ENCODE measurements at places on chromosomes 11 and 22.

- peaks cover 22% of the 10 kb centered on the region for H3K36me3 ChIP-seq
- no peaks in the 10 kb centered on the region for H3K27me3 ChIP-seq
- peak overlapping the region; percentile 81 for H3K27ac ChIP-seq
These were observed 3.2 kb downstream of the TBC1D10C start for GRCh38 chr11:67406969-67407687.

DNA sequence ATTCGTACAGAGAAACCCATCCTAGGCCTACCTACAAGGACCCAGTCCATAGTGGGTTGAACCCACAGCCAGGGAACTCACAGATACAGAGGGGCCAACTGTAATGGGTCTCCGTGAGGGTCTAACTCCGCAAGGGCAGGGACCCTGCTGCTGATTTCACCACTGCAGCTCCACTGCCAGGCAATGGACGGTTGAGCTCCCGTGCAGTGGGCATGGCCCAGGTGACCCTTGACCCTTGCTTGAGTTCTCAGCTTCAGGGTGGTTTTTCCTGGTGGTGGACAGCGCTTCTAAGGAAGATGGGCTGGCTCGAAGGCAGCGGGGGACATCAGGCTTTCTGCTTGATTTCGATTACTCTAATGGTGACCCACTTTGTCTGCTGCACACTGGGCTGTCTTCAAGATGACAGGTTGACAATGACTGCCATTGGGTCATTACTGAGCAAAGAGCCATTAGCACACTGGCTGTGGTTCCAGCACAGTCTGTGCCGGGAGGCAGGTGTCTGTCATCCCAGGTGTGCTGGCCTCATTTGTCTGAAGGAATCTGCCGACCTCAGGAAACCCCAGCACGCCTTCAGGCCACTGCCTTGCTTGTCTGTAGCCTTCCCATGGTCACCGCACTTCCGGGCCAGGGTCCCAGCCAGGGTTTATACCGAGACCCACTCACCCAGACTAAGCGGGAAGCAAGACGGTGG is 3.7 kb upstream of the GAL start:
- no peak overlapping the region for H3K4me3 ChIP-seq
- no peak overlapping the region for H3K27ac ChIP-seq
- no peaks in the 10 kb centered on the region for H3K4me1 ChIP-seq
- no peak for DNase-seq
- H3K27me3 ChIP-seq = peaks cover 23% of the 10 kb centered on the region

GRCh38 chr11:103648054-103648453 is 388.4 kb upstream of the DDI1 start:
- no peaks in the 10 kb centered on the region for H3K27me3 ChIP-seq
- H3K27ac ChIP-seq = no peak overlapping the region

DNA sequence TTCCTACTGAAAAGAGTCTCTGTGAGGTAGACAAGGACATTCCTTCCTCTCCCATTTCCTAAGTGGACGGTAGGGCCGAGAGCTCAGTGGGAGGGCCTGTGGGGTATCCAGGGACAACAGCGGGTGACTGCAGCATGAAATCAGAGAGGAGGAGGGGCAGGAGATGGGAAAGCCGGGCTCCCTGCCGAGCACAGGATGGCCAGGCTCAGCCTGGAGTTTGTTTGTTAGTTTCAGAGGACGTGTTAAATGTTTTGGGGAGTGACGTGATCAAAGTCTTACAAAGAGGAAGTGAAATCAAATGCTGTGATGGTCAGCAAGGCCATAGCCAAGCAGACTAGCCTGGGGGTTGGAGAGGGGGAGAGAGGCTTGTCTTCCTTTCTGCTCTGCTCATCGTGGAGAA is 152.7 kb downstream of the ADAMTS15 start:
- H3K36me3 ChIP-seq = no peaks in the 10 kb centered on the region
- no peaks in the 10 kb centered on the region for H3K27me3 ChIP-seq
- no peak overlapping the region for H3K4me3 ChIP-seq
- H3K4me1 ChIP-seq = no peaks in the 10 kb centered on the region
- H3K27ac ChIP-seq = no peak overlapping the region

- no peaks in the 10 kb centered on the region for H3K36me3 ChIP-seq
- DNase-seq = no peak
- no peaks in the 10 kb centered on the region for H3K4me1 ChIP-seq
- no peaks in the 10 kb centered on the region for H3K27me3 ChIP-seq
- H3K27ac ChIP-seq = no peak overlapping the region
These were observed 393.5 kb downstream of the BUD13 start for GRCh38 chr11:116379185-116379828.

GRCh38 chr11:45543808-45544422 is 121.5 kb downstream of the CHST1 start:
- DNase-seq = no peak
- H3K4me3 ChIP-seq = no peak overlapping the region
- no peak overlapping the region for H3K27ac ChIP-seq
- H3K4me1 ChIP-seq = no peaks in the 10 kb centered on the region
- H3K36me3 ChIP-seq = no peaks in the 10 kb centered on the region

DNA sequence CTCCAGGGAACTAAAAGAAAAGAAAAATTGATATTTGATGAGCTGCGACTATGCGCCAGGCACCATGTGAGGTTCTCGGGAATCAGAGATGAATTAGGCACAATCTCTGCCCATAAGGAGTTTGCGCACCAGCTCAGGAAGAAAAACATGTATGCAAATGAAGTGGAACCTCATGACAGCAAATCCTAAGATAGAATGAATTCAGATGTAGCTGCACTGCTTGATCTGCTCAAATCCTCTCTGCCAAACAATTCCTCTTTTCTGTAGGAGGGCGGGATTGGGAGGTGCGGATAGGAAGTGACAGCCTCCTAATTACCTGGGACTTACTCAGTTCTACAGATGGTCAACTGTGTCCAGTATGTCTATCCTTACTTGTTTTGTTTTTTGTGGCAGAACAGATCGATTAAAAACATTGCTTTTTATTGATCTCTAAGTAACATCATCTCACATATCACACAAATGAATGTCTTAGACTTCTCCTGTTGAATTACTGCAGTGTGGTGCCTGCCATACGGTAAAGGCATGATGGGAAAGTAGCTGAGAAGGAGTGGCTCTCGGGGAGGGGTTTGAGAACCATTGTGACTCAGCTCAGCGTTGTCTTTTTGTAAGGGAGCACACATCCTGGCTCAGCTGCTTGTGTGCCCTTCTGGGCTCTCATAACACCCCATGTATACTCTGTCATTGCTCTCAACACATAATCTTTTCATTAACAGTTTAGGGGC is 13.9 kb downstream of the CRTAM start:
- H3K27me3 ChIP-seq = no peaks in the 10 kb centered on the region
- DNase-seq = no peak
- no peaks in the 10 kb centered on the region for H3K36me3 ChIP-seq
- peaks cover 25% of the 10 kb centered on the region for H3K4me1 ChIP-seq
- H3K27ac ChIP-seq = no peak overlapping the region

DNA sequence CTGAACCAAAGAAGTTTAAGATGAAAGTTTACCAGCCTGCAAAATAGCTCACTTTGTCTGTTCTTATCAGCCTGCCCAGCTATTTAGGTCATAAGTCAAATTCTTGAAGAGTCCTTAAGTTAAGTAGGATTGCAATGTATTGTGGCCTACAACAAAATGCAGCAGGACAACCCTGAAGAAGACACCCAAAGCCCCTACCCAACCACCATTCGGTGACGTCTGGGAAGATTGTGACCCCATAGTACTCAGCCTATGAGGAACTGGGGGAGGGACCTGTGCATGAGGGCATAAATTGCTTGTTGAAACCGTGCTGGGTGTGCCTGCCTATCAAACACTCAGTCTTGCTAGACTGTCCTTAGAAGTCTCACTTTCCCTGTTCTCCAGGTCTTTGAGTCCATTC is 50.5 kb upstream of the FDX1 start:
- H3K27ac ChIP-seq = no peak overlapping the region
- no peak for DNase-seq
- H3K4me1 ChIP-seq = peaks cover 11% of the 10 kb centered on the region
- H3K4me3 ChIP-seq = no peak overlapping the region
- H3K27me3 ChIP-seq = no peaks in the 10 kb centered on the region

DNA sequence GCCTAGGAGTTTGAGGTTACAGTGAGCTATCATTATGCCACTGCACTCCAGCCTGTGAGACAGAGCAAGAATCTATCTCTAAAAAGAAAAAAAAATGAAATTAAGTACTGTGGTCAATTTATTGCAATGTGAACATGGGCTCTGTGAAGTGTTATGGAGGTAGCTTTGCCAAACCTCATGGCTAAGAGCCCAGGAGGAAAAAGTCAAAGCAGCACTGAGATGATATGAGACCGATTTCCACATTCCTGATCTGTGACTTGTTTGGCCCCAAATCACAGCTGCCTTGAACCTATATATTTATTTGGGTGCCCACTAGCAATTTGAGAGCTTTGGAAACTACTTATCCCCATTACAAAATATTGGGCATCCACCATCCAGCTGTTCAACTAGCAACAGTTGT is 29.8 kb upstream of the TMEM135 start:
- no peak overlapping the region for H3K4me3 ChIP-seq
- no peaks in the 10 kb centered on the region for H3K27me3 ChIP-seq
- H3K4me1 ChIP-seq = no peaks in the 10 kb centered on the region
- no peak for DNase-seq
- H3K27ac ChIP-seq = no peak overlapping the region

GRCh38 chr11:45428116-45428515 is 142.0 kb upstream of the SYT13 start:
- no peak overlapping the region for H3K27ac ChIP-seq
- no peak overlapping the region for H3K4me3 ChIP-seq
- H3K4me1 ChIP-seq = no peaks in the 10 kb centered on the region
- H3K27me3 ChIP-seq = no peaks in the 10 kb centered on the region

- no peaks in the 10 kb centered on the region for H3K4me1 ChIP-seq
- DNase-seq = no peak
- no peaks in the 10 kb centered on the region for H3K36me3 ChIP-seq
These were observed 718.8 kb downstream of the CNTN5 start for GRCh38 chr11:99739464-99740089.

- peaks cover 43% of the 10 kb centered on the region for H3K4me1 ChIP-seq
- peak; percentile 20 for DNase-seq
- no peaks in the 10 kb centered on the region for H3K27me3 ChIP-seq
- H3K4me3 ChIP-seq = peak overlapping the region; percentile 91
- H3K27ac ChIP-seq = peak overlapping the region; percentile 79
These were observed 499 bp downstream of the ATL3 start for GRCh38 chr11:63670433-63671321.

DNA sequence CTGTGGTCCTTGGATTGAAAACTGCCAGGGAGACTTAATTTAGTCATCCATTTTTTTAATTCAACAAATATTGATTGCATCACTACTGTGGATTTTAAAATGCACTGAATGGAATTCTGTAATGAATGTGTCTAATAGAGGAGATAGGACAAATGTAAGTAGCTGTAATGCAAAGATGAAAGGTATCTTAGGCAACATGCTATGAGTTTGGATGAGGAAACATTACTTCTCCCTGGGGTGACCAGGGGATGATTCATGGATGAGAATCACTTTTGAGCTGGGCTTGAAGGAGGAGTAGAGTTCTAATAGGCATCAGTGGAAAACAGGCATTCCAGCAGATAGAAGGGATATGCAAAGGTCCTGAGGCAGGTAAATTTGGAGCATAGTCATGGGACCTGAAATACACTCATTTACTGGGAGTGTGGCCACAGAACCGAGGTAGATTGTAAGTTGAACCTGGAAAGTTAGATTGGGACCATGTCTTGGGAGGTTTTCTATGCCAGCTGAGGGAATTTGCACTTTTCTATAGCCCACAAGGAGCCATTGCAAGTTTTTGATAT is 43.4 kb downstream of the PKNOX2 start:
- no peaks in the 10 kb centered on the region for H3K4me1 ChIP-seq
- H3K4me3 ChIP-seq = no peak overlapping the region
- no peak for DNase-seq
- no peaks in the 10 kb centered on the region for H3K36me3 ChIP-seq
- no peaks in the 10 kb centered on the region for H3K27me3 ChIP-seq

DNA sequence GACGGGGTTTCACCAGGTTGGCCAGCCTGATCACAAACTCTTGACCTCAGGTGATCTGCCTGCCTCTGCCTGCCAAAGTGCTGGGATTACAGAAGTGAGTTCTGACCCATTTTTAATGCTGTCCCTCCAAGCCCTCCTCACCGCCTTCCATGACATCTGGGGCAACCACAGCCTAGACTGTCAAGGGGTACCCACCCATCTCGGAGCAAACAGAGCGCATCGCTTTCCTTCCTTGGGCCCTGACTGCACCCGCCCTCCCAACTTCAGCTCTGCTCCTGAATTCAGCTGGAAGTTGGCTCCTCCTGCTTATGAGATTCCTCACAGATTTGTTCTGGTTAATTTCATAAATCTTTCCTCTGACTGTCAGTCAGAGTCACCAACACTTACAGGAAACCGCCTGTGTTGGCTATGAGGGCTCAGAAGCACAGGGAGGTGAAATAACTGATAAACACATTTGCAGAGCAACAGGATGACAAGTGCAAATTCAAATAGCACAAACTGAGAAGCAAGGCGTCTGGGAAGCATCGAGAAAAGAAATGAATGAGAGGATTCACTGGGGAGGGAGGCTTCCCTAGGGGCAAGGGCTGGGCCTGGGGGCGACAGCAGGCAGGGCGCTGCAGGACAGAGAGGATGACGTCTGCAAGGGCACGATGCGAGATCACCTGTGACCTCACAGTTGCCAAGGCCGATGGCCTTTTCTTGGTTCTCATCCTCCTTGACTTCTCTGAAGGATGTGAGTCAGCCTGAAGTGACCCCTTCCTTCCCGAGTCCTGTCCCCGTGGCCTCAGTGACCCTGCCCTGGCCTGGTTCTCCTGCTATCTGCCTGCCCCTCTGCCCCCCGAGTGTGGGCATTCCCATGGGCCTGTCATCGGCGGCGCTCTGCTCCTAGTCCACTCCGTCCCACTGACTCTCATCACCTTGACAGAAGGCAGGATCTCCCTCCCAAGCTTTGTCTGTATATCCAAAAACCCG is 6.1 kb downstream of the IFT27 start:
- H3K4me1 ChIP-seq = peaks cover 2% of the 10 kb centered on the region
- no peaks in the 10 kb centered on the region for H3K36me3 ChIP-seq
- H3K27ac ChIP-seq = no peak overlapping the region
- no peak for DNase-seq

GRCh38 chr11:120546312-120547205 is 35.0 kb downstream of the GRIK4 start:
- no peaks in the 10 kb centered on the region for H3K4me1 ChIP-seq
- no peaks in the 10 kb centered on the region for H3K36me3 ChIP-seq
- no peak overlapping the region for H3K27ac ChIP-seq
- DNase-seq = no peak

DNA sequence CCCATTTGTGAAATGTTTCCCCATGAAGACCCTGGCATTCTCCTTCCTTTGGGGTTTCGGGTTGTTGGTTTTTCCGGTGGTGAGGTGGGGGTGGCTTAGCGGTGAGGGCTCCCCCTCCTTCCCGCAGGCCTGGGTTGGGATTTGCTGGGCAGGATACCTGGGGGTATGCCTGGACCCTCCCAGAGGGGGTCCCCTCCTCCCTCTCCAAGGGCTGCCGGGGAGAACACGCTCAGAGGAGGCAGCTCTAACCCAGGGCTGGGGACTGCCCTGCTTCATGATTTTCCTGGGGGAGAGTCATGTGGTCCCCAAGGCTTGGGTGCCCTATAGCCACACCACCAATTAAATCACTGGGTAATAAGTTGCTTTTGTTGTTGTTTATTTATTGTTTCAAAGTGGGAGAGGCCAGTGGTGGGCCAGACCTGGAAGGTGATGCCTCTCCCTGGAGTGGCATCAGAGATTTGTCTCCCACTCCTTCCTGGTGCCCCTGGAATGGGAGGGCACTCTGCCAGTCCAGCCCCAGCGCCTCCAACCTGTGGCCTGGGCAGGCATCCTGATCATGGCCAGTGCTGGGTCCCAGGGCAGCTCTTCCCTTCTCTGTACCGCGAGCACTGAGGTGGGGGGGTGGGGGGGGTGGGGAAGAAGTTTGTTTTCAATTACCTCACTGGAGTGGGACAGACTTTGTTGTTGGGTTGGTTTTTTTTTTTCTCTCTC is 1.3 kb upstream of the CLCF1 start:
- no peak overlapping the region for H3K4me3 ChIP-seq
- peaks cover 47% of the 10 kb centered on the region for H3K4me1 ChIP-seq
- no peak for DNase-seq
- no peaks in the 10 kb centered on the region for H3K36me3 ChIP-seq
- no peaks in the 10 kb centered on the region for H3K27me3 ChIP-seq
- no peak overlapping the region for H3K27ac ChIP-seq
